ENCODE measurements at places on chromosomes 16 and 17.

GRCh38 chr17:31715446-31715845 is 143.6 kb downstream of the COPRS start:
- no peak for DNase-seq

GRCh38 chr16:85062323-85062722 is 34.7 kb downstream of the KIAA0513 start:
- no peak for DNase-seq

DNA sequence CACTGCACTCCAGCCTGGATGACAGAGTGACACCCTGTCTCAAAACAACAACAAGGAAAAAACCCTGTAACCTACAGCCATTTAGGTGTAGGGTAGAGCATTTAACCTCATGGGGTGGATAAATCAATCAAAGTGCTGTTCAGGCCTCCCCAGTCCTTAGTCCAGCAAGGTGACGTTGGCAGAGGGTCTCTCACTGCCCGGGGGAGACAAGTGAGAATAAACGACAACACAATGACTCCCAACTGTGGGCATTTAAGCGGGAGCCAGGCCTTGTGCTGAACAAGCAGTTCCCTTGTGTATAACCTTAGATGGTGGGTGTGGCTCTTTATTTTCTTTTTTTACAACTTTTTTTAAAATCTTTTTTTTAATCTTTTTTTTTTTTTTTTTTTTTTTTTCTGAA is 29.3 kb downstream of the TMEM92 start:
- DNase-seq: no peak

DNA sequence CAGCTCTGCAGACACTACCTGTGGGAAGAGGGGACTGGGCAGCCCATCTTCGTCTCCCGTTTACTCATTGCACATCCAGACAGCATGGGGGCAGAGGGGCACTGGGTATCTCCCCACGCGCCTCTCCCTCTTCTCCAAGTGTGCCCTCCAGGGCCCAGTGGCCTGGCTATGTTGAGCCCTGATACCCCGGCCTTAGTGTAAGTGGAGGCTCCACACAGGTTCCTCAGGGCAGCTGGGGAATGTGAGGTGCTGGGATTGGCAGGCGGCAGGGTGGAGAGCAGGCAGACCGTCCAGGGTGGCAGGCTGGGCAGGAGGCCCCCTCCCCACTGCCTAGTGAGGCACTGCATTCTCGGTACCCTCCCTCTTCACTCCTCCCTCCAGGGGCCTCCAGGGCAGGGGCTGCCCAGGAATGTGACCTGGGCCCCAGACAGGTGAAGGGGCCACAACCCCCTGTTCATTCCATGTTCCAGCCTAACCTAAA is 13.2 kb upstream of the NAGLU start:
- no peak for DNase-seq

DNA sequence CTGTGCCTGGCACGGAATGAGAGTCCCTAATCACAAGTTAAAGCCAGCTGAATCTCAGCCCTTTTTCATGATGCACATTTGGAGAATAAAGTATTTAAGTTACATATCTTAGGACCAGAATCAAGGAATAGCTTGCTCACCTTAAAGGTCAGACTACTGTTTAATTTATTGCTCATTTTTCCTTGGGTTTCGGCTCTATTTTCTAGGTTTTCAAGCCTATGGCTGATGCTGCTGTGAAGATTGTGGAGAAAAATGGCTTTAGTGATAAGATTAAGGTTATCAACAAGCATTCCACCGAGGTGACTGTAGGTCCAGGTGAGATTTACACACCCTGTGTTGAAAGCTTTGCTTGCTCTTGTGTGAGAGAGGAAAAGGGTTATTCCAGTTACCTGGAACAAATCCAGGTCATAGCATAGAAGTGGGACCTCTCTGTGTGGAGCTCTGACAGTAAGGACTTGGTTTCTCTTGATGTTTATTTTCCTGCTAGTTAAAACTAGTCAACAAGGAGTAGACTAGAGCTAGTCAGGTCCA is 18.1 kb downstream of the PRMT7 start:
- DNase-seq: no peak

DNA sequence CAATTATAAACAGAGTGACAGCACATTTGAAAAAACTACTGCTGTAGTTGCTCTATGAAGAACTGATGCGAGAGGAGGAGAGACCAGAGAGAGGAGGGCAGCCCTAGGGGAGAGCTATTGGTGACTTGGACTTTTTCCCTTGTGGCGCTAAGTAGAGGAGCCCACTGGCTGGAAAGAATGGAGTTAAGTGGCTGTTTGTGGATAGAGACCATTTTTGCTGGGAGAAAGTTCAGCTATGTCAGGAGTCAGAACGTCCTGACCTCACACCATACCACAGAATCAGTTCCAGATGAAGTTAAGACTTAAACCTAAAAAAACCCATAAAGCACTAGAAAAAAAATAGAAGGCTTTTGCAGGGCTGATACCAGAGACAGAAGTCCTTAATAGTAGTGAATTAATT is 2.0 kb downstream of the POLR2A start:
- DNase-seq: no peak

GRCh38 chr16:76574651-76575050 is 297.4 kb downstream of the CNTNAP4 start:
- DNase-seq: no peak

DNA sequence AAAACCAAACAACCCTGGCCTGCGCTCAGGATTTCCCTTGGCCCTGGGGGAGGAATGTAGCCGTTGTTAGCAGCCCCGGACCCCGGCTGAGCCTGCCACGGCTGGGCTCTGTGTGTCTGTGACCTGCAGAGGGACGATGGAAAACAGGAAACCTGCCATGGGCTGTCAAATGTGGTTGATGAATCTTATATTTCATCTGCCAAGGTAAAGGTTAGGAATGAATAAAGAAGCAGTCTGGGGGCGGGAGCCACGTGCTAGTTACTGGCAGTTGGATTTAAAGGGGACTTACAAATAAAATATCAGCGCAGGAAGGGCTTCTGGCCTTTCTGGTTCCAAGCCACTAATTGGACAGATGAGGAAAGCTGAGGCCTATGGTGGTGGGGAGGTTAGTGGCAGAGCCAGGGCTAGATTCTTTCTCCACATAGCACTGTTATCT is at the start of gene KRT23:
KRT23 (minus strand) TSS at position 263 of the 436 bp plus-strand sequence. CDS start 1,043 bp downstream, outside the sequence.
- no peak for DNase-seq

Data from activated CD8-positive, alpha-beta memory T cell treated with anti-CD3 and anti-CD28 coated beads for 1 hour (primary cell).